ENCODE measurements at places on chromosomes 11 and 22.
A peak's percentile ranks its signal among the peaks of the same experiment; 100 is the strongest.

GRCh38 chr11:15947681-15948648 lies 408.4 kb downstream of the SOX6 start:
- no peak for DNase-seq

DNA sequence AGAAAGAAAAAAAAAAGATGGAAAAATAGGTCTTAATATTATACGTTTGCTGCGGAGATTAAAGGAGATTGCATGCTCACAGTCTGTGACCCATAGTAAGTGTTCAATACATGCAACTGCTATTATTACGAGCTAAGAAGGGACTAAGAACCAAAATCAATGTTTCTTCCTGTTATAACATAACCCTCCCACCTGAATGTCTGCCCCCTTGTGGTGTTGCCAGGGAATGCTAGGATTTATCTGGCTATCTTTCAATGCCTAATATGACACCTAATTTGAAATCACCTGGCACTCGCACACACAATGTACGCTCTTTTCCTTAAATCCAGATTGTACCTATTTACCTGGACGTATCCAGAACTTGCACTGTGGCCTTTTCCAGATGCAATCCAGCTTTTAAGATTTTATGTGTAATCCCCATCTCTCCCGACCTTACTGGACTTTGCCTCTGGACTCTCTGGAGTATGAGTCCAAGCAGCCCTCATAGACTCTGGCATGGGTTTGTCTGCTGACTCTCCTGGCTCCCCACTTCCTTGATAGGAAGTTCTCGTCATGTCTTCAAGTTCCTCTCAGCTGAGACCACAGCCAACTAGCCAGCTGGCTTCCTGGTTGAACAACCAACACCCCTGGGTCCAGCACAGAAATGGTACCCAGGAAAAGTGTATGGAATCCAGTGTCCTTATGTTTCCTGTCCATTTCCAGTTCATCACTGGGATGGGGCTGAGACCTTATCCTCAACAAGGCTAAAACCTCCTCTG lies 151.5 kb downstream of the CCDC34 start:
- no peak for DNase-seq

DNA sequence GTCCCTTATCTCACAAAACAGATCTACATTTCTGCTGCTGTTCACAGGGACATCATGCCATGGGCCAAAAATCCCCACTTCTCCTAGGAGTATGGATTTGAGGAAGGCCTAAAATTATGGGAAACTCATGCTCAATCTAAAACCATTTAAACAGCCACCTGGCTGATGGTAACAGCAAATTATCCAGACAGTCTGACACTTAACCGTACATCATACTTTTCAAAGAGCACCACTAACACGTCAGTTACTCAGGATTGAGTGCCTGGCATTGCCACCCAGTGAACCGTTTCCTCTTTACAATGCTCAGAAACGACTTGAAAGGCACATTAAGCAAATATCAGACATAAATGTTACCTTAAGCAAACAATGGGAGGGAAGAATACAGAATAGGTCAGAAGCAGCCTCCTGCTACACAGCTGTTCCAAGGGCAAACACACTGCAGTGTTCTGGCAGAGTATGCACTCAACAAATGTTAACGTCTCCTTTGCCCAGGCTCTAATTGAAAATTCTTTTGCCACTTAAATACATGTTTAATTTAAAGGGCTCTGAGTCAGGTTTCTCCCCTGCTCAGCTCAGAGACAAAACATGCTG lies 18.8 kb upstream of the SLC36A4 start:
- DNase-seq: no peak

- no peak for DNase-seq
Observed at GRCh38 chr11:35261197-35261596, 122.2 kb downstream of the CD44 start.

GRCh38 chr22:48782811-48783511 lies 1044.7 kb downstream of the BRD1 start:
- no peak for DNase-seq

DNA sequence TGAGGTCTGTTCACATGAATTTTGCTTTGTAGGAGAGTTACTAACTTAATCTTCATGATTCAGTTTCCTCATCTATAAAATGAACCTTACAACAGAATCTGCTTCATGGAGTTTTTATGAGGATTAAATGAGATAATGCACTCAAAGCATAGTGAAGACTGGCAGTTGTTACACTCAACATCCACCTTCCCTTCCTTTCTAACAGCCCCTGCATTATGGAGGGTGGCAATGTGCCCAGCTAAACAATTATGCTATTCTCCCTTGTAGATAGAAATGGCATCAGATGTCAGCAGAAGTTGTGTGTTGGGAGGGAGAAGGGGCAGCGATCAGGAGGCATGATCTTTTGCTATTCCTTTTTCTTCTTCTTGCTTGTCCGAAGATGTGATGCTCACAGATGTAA lies 6.5 kb downstream of the POU2AF1 start:
- DNase-seq: no peak

DNA sequence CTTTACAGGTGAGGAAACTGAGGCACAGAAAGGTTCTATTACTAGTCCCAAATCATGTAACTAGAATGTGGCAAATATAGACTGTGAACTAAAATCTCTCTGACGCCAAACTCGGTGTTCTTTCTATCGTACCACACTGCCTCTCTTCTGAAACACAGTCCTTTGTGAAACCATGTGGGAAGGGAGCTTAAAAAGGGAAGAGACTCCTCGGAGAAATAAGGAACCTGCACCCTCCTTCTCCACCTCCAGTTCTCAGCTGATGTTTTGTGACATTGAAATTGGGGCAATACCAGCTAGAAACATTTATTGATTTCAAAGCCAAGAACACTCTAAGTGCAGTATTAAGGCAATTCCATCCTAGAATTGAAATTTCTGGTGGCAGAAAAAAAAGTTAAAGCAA lies 76.4 kb upstream of the DRD2 start:
- DNase-seq: no peak

- no peak for DNase-seq
Observed at GRCh38 chr11:123434262-123434661, 4.2 kb downstream of the GRAMD1B start.

- no peak for DNase-seq
Observed at GRCh38 chr11:29282088-29282487, 734.7 kb downstream of the KCNA4 start.

- no peak for DNase-seq
Observed at GRCh38 chr11:69844396-69844795, 25.2 kb upstream of the FGF3 start.

- DNase-seq: no peak
Observed at GRCh38 chr11:304915-305843, 2.4 kb upstream of the IFITM2 start.

DNA sequence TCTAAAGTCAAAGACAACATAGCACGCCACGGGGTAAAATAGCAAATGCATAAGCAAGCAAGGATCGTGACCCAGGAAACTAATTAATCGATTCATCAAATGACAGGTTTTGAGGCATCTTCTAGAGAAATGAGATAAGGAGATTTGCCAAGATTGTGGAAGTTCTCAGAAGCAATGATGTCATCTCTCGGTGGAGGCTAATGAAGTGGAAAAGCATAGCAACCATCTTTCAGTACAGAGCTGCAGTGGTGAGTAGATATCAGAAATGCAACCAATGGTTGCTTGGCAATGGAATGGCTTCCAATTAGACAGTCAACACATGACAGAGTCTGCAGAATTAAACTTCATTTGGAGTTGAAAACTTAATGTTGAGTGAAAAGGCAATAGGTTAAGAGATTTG lies 116.0 kb downstream of the KIRREL3 start:
- DNase-seq: no peak

GRCh38 chr22:44372611-44373010 lies 59.9 kb upstream of the SHISAL1 start:
- DNase-seq: no peak

DNA sequence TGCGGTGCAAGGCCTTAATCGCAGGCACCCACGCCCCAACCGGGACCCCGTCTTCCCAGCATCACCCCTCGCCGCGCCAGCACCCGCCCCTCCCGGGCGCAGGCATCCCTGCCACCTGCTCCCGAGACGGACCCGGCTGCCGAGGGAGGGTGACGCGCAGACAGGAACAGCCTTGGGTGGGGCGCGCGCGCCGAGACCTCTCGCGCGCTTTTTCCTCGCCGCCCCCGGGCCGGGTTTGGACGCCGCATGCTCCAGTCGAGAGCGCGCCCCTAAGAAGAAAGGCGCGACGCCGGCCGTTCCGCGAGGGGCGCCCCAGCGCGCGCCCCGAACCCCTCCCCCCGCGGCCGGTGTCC lies 504 bp downstream of the CFL1 start:
- peak; percentile 60 for DNase-seq

DNA sequence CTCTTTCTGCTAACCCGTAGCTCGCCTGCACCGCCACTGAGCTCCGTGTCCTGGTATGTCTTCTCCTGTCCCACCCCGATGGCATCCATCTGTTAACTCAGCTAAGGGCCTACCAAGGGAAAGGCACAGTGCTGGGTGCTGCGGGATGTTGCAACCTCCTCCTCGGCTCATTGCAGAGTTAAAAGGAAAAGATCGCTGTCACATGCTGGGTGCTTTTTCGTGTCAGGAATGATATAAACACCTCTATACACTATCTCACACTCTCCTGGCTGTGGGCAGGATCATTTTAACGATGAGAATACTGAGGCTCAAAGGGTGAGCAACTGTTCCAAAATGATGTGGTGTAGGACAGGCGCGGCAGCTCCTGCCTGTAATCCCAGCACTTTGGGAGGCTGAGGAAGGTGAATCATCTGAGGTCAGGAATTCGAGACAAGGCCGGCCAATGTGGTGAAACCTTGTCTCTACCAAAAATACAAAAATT lies 10.1 kb downstream of the TXN2 start:
- no peak for DNase-seq

- no peak for DNase-seq
Observed at GRCh38 chr11:43214471-43214870, 97.3 kb upstream of the API5 start.
